CD8-positive, alpha-beta T cell (primary cell): ENCODE measurements at places on chromosomes 16 and 17.

GRCh38 chr17:40431231-40431602, 12.0 kb upstream of the IGFBP4 start:
- no peak for DNase-seq

GRCh38 chr17:15112846-15113617, 152.1 kb downstream of the PMP22 start:
- no peak for DNase-seq

DNA sequence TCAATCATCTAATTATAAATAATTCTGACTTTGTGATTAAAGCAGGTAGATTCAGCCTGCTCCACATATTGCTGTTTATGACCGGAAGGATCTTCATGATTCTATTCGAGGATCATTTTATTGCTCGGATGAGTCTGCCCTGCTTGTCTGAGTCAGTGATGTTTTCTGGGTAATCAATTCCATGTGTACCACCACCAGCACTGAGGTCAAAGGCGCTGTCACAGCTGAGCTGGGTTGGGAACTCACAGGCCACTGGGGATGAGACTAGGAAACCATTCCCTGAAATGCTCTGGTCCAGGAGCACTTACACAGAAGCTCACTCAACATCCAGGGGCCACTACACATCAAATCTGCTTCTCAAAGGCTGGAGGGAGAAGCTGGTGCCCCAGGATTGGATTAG, 30.4 kb upstream of the ERN1 start:
- DNase-seq: no peak

DNA sequence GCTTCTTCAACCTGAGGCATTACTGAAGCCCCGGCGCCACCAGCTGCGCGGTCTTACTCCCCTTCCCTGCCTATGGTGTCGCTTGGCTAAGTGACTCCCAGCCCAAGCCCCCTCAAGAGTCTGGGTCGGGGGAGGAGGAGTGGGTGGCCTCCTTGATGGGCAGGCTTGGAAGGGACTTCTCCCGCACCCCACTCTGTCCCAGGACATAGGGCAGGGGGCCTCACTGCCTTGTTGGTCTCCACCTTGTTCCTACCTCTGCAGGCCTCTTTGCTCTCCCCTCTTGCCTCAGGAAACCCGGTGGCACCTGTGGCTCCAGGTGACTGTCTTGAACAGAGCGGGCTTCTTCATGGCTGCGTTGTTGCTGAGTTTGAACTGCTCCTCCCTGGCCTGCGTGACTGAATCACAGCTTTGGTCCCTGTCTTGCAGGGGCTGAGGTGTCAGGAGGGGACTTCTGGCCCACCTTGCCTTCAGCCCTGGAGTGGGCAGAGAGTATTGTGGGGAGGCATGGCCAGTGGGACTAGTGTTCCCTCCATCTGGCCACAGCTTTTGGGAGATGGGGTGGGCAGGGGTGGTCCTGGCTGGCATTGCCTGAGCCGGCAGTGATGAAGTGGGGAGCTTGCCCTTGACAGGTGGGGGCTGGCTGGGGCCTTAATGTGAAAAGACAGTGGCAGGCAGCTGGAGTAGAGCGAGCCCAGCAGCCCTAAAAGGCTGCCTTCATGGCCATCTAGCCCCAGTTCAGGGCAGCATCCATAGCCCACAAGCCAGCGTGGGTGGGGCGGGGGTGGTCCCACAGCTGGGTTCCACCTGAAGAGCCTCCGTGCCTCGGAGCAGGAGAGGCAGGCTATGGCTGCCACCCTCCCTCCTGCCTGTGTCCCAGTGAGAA, 7.3 kb downstream of the CBX2 start:
- no peak for DNase-seq

GRCh38 chr16:29304251-29304650, 102.3 kb downstream of the NPIPB11 start:
- no peak for DNase-seq

DNA sequence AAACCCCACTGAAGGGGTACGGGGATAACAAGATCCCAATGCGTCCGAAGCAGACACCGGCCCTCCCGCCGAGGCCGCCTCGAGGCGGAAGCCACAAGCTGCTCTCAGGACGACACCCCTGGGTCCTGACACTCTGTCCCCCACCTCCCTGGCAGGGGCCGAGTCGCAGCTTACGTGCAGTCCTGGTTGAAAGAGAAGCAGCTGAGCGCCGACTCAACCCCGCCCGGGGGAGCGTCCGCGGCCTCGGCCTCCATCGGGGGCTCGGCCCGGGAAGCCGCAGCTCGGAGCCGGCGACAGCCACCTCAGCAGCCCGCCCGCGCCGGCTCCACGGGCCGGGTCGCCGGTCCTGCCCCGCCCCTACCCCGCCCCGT, at the start of gene WIPI1:
Gene WIPI1 (minus strand): TSS at position 329 of the 371 bp plus-strand sequence. CDS start 75 bp downstream, at position 254.
- no peak for DNase-seq

- DNase-seq: no peak
These were observed 145.2 kb downstream of the KATNIP start for GRCh38 chr16:27695161-27695560.

GRCh38 chr16:13480801-13481200, 439.2 kb upstream of the ERCC4 start:
- DNase-seq: no peak

- no peak for DNase-seq
These were observed 8.8 kb downstream of the MYO19 start for GRCh38 chr17:36525888-36526287.

- DNase-seq: no peak
These were observed 126.0 kb upstream of the SDK2 start for GRCh38 chr17:73770115-73770848.

- DNase-seq: no peak
These were observed 29.9 kb upstream of the ENDOV start for GRCh38 chr17:80385046-80385445.

DNA sequence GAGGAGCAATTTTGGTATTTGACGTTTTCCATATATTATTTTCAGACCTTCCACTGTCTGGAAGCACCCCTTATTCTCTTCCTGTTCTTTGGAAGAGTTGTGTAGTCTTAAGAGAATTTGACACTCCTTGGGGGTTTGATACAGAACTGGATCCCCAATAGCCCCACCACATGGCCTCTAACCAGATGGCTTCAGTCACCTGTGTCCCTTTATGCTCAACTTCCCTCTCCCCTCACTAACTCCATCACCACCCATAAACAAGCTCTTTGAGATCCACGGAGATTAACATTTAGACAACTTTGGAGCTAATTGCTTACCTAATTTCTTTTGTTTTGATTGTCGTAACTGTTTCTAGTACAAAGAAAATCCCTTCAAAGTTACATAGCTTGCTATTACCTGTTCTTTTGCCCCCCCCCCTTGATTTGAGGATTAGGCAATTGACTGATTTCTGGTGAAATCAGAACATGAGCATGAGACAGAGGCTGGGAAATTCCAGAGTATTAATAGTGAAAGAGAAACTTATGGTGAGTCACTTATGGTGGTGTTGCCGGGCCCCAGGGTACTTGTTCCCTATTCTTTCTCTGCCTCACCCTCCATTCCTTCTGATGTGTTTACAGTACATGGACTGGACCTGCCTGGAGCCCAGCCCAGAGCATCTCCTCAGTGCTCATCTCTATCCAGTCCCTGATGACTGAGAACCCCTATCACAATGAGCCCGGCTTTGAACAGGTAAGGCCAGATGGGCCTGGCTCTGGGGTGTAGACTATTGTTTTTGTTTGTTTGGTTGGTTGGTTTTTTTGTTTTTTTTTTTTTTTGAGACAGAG, 7.5 kb downstream of the UBE2Z start:
- no peak for DNase-seq

GRCh38 chr17:46108550-46109110, 84.6 kb downstream of the KANSL1 start:
- no peak for DNase-seq

GRCh38 chr17:79702034-79702433, 28.7 kb upstream of the ENPP7 start:
- no peak for DNase-seq

DNA sequence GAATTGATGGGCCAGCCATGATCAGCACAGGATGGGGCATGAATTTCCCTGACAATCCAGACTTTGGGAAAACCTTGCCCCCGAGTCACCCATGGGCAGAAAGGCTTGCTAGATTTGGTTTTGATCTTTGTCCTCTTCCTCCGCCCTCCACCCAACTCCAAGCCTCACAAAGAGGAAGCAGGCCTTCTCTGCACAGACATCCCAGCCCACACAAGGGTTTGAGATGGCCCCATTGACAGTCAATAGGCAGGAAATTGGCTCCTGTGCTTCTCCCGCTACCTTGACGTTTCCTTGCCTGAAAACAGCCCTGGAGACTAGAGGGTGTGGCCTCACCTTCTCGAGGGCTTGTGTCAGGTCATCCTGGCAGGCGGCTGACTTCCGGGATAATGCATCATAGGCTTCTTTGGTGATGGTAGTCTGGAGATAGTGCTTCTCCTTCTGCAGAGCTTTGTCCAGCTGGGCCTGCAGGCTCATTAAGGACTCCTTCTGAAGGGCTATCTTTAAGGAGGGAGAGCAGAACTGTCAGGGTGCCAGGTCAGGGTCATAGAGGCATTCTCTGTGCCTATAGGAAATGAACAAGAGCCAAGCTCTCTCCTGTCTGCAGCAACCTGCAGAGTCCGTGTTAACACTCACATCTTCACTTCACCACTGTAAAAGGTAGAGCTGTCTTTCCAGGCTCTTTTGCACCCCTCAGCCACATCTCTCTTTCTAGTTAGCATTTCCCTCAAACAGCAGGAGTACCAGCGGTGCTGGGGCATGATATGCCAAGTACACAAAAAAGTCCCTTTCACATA, 32.2 kb downstream of the DHX38 start:
- DNase-seq: no peak

- no peak for DNase-seq
These were observed 14.2 kb downstream of the RAB40B start for GRCh38 chr17:82684228-82684841.

DNA sequence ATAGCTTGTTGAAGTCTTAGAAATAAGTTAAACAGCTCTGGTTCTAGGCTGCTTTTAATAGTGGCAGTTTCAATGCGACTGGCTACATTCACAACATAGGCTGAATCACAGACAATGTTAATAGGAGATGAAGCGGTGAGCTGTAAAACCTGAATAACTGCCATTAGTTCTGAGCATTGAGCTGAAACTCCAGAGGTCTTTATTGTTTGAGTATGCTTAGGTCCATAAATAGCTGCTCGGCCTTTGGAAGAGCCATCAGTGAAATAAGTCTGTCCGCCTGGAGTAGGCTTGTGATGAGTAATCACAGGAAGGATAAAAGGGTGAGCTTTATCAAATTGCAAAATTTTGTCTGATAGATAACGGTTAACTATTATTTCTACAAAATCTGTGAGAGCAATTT, 9.4 kb upstream of the ZNF689 start:
- no peak for DNase-seq

- no peak for DNase-seq
These were observed 27.0 kb upstream of the SLC35B1 start for GRCh38 chr17:49734515-49735490.

GRCh38 chr17:12631076-12631475, 34.6 kb upstream of the MYOCD start:
- DNase-seq: no peak

DNA sequence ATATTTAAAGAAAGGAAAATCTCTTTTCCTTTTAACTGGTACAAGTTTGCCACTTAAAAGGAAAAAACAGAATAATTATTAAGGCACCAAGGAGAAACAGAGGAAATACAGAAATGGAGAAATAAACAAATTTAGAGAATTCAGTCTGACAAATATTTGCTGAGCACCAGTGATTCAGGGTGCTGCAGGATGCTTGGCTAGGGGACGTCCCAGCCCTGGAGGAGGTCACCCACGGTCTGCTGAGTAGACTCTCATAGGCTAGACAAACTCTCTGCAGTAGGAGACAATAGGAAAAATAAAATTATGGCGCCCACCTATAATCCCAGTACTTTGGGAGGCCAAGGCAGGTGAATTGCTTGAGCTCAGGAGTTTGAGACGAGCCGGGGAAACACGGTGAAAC, 15.9 kb downstream of the C1QTNF1 start:
- no peak for DNase-seq

DNA sequence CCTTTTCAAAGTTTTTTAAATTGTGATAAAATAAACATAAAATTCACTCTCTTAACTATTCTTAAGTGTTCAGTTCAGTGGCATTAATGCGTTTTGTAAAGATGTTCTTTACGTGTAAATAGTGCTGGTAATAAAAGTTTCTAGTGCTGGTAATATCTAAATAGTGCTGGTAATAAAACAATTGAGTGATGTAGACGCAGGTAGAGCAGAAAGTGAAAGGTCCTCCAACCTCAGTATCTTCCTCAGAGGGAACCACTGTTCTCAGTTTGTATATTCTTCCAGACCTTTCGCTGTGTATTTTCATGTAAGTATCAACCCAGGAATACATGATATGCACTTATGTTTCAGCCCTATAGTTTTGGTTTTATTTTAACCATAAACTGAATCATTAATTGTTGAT, 53.1 kb downstream of the CLEC16A start:
- DNase-seq: no peak

- no peak for DNase-seq
These were observed 10.1 kb downstream of the DYNC1LI2 start for GRCh38 chr16:66741169-66741900.

DNA sequence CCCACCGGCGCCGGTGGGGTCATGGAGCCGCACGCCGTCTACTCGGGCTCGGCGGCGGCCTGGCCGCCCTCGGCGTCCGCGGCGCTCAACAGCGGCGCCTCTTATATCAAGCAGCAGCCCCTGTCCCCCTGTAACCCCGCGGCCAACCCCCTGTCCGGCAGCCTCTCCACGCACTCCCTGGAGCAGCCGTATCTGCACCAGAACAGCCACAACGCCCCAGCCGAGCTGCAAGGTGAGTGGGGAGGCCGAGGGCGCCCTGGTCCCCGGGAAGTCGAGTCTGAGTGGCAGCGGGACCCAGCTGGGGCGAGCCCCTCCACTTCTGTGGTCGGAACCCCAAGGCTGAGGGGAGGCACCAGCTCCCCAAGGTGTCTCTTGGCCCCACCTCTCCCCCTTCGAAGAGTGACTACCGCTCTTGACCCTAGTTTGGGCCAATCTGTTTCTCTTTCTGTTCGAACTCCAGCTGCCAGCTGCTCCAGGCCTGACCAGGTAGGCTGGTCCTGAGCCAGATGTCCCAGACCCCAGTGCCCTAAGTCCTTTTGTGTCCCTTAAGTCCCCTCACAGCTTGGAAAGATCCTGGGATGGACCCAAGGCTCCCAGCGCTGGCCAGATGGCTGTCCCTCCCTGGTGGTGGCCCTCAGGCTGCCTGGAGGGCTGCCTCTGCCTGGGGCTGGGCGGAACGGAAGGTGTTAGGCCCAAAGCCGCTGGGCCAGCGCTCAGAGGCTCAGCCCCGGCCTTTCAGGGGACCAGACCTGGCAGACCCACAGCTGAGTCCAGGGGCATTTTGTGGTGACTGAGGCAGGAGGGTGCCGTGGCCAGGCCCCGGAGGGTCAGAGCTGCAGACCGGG, 1.2 kb downstream of the FOXF1 start:
- no peak for DNase-seq

GRCh38 chr17:41814195-41814594, 1.4 kb downstream of the FKBP10 start:
- DNase-seq: no peak

DNA sequence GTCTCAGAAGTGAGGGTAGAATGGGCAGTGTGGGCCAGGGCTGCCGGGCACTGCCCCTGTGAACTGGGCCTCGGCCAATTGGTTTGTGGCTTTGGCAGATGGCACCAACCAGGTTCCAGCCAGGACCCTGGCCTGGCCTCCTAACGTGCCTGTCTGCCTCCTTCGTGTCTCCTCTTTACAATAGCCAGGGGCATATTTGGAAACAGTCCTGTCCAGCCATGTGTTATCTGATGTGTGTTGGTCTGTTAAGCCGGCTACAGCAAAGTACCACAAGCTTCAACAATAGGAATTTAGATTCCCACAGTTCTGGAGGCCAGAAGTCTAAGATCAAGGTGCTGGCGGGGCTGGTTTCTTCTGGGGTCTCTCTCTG, 14.6 kb downstream of the CRISPLD2 start:
- no peak for DNase-seq

GRCh38 chr16:4608704-4608980, 6.0 kb downstream of the UBALD1 start:
- no peak for DNase-seq
